ENCODE measurements at places on chromosomes 12 and 14.

- no peak for DNase-seq
These were observed 129.3 kb downstream of the HMGA2 start for GRCh38 chr12:65953631-65954030.

DNA sequence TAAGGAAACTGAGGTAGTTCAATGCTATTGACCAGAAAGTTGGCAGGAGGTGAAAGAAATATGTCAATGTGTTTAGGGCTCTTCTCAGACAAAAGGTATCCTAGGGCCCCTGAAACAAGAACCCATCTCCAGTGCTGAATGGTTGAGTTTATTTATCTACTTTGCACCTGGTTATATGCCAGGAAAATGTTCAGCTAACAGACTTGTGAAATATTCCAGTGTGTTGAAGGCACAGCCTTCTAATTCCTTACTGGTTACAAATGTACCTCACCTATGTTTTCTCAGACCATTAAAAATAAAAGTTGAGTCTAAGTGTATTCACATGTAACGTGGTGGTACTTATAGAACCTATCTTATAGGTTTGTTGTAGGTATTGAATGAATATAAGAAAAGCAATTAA is 511.7 kb upstream of the SEL1L start:
- no peak for DNase-seq

- DNase-seq = no peak
These were observed 507.9 kb downstream of the PRKD1 start for GRCh38 chr14:29419736-29420135.

DNA sequence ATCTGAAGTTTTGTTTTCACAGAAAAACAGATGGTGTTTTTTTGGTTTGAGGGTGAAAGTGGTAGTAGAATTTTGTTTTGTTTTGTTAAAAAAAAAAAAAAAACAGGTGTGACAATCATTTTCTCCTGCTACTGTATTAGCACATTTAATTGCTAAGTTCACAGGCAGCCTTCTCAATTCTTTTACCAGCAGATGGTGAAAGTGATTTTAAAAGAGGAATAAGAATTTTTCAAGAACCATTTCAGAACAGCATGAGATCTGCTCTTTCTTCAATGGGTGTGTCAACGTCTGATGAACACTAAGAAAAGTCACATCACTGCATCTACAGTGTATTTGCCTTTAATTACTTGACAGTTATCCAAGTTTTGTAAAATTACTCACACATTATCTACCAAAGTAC is 303.7 kb upstream of the USP15 start:
- DNase-seq = no peak

GRCh38 chr12:7966563-7966962 is 30.6 kb upstream of the SLC2A3 start:
- no peak for DNase-seq

DNA sequence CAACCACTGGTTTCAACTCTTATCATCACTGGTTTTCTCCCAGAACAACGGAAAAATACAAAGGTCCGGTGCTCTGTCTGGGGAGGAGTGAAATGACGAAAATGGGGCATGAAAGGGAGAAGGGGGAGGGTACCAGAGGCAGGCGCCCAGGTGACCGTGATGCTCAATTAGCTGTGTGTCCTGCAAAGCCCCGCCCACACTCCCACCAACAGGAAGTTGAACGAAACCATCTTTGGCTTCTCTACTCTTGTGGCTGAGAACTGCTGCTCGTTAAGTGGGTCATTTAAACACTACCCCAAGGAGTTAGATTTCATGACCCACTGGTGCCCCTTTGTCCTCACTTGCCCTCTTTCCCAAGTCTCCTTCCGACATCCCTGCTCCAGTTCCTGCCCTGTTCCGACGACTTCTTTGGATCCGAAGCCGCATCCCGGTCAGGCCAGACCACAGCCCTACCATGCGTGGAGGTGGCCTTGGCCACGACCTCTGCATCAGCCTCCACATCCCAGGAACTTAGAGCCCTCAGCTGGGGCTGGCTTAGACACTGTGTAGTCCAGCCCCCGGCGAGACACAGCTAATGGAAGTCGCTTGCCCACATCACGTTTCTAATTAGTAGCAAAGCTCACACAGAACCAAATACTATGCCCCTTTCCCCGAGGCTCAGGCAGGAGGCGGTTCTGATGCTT is 11.4 kb upstream of the LRTM2 start:
- no peak for DNase-seq

DNA sequence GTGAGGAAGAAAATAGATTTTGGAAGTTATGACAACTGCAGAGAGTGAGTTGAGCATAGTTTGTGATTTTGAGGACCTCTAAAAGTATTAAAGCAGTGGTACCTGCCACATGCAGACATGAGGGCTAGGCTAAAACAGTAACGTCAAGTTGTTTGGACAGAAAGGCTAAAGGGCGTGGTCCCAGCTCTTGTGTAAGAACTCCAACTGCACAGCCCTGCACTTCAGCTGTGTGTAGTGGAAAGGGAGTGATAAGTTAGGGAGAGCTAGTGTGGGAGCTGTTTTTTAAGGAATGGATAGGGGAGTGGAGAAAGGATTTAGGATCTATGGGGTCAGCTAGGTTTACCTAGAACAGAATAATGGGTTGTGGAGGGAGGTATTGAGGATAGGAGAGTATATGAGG is 39.5 kb downstream of the TESPA1 start:
- no peak for DNase-seq

DNA sequence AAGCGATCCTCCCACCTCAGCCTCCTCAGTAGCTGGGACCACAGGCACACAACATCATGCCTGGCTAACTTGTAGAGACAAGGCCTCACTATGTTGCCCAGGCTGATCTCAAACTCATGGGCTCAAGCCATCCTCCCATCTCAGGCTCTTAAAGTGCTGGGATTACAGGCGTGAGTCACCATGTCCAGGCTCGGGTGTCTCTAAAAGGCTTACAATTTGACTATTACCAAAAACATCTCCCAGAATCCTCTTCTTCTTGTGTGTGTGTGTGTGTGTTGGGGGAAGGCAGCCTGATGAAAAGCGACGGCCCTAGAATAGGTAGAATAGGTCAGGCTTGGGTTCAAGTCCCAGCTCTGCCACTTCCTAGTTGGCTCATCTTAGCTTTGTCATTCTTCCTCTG is 16.8 kb downstream of the MSI1 start:
- no peak for DNase-seq

GRCh38 chr12:6563448-6564050 is 4.5 kb downstream of the NOP2 start:
- peak; percentile 50 for DNase-seq

DNA sequence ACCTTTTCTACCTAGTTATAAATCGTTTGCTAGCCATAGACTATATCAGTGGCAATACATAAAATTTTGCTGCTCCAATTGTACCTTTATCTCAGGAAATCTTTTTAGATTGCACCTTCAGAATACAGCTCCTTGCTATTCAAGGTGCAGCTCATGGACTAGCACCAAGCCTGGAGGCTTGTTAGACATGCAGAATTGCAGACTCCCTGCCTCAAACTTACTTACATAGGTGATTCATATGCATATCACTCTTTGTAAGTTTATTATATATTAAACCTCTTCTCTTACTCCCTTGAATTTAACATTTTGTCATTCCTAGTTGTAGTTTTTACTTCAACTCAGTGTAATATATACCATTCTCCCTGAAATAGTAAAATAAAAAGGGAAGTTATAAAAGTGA is 195.4 kb upstream of the PDZRN4 start:
- DNase-seq = no peak

DNA sequence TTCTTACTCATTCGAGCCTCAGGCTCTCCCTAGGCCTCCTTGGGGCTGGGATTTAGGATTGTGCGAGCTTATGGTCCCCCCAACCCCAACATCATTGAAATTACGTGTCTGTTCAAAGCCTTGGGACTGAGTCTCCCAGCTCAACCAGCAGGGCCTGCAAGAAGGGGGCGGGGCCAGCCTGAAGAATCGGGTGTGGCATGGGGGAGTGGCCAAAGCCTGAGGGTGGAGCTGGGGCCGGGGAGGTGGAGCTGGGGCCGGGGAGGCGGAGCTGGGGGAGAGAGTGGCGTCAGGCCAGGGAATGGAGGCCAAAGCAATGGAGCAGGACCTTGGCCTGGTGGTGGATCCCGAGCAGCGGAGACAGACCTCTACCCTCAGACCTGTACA is 24.3 kb upstream of the HSPB8 start:
- no peak for DNase-seq

- no peak for DNase-seq
These were observed 20.1 kb upstream of the TEX22 start for GRCh38 chr14:105378199-105378598.

- no peak for DNase-seq
These were observed 106.3 kb downstream of the ST8SIA1 start for GRCh38 chr12:22228022-22228875.

DNA sequence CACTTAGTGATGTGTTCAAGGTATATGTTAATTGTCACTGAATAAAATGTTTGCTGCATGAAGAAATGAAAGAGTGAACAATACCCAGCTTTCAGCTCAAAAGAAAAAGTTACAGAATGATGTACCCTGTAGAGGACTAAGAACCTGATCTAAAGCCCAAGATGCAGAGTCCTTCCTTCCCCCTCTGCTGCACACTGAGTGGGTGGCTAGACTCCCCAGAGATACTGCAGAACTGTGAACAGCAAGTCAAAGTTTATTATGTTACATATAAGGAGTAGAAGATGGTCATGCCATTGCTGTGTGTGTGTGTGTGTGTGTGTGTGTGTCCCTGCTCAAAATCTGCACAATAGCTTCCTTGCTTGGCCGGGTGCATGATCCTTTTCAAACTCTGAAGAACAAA is 83.9 kb downstream of the RPAP3 start:
- no peak for DNase-seq

DNA sequence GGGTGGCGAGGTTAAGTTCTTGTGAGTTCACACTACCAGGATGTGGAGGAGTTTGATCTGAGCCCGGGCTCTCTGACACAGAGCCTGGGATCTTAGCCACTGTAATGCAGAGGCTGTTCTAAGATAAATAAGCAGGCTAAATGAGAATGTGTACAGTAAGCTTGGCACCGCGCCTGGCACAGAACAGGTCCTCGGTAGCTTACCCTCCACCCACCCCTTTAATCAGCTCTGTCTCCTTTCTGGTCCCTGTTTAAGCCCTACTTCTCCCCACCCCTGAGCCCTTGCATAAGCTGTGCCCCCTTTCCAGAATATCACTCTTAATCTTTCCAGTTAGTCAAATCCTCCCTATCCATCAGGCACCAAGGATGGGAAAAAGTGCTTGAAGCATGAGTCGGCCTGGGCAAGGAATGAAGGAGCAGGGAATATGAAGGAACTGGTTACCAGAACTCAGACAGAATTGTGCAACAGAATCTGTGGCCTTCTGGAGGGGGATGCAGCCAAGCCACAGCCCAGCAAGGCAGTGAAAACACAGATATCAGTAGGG is 32.8 kb upstream of the CMKLR1 start:
- DNase-seq = no peak

DNA sequence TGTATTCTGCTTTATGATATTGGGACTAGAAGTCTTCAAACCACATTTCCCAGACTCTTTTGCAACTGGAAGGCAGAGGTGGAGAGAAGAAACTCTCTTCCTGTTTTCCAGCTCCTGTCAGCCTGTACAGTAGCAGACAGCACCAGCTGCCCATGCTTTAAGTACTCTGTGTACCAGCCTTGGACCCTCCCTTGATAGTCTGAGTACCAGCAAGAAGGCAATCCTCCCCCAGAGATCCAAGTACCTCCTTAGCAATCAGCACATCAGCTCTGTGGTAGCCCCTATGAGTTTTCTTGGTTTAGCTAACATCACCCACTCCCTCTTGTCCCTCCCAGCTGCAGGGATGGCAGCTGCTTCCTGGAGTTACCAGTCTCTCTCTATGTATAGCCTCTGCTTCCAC is 56.3 kb downstream of the STXBP6 start:
- no peak for DNase-seq

DNA sequence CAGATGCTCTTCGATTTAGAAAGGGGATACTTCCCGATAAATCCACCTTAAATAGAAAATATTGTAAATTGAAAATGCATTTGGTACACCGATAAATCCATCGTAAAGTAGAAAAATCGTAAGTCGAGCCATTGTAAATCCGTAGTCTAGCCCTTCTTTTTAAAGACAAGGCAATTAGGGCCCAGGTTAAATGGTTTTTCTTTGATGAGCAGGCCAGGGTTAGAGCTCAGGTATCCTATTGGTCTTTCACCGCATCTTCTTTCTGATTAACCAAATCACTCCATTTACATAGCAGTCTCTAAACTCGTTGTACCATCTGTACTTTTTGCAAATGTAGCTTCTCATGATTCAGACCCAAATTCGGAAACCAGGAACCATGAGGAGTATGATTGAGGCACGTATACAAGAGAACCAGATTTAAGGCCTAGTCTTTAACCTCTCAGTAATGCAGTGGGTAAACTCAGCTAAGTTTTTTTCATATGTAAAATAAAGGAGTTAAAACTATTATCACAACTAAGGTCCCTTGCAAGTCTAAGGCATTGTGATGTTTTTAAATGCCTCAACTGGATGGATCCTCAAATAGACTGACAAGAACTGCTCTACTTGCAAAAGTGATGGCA is 2.2 kb upstream of the YAF2 start:
- DNase-seq = no peak

DNA sequence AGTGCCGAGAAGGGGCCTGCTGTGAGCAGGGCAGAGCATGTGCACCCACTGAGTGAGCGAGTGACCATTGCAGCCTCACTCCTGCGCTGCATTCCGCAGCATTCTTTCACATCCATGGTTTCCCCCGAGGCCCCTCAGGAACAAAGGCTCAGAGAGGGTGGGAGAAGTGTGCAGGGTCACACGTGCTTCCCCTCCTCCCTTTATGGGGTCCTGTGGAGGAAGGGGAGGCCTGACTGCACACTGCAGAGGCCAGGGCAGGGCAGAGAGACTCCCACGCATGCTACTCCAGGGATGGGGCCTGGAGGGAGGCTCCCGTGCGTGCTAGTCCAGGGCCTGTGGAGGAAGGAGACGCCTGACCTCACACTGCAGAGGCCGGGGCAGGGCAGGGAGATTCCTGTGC is 63.2 kb downstream of the DIO3 start:
- no peak for DNase-seq

DNA sequence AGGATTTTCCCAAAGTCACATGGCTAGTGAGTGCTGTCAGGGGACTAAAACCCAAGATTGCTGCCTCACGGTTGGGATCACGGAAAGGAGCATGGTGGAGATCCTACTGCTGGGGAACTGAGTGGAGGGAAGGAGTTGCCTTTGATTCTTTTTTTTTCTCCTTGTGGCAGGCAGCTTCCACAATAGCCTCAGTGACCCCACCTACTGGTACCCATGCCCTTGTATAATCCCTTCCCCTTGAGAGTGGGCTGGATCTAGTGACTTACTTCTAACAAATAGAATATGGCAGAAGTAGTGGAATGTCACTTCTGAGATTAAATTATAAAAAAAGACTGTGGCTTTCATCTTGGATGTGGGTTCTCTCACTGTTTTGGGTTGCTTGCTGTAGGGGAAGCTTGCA is 135.7 kb downstream of the DICER1 start:
- DNase-seq = no peak

DNA sequence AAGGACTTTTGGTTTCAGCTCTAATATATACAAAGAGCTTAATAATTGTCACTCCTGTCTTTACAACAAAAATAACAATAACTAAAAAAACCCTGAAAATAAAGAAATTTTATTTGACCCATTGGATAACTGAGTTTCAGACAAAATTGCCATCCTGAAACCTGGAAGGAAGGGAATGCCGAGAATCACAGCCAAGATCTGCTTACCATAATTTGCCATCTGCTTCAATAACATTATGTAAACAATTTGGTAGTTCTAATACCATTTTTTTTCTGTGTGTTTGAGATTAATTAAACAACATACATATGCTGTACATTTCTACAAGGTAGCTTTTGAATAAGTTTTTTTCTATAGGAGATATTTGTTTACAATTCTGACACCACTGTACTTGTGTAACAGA is 596.3 kb upstream of the MGAT4C start:
- no peak for DNase-seq

All from activated T-helper 1 cell treated with anti-CD3 and anti-CD28 coated beads, Interleukin-2, amount 50 U/mL, for 16 hours (primary cell).